ENCODE measurements at places on chromosomes 4 and X.

DNA sequence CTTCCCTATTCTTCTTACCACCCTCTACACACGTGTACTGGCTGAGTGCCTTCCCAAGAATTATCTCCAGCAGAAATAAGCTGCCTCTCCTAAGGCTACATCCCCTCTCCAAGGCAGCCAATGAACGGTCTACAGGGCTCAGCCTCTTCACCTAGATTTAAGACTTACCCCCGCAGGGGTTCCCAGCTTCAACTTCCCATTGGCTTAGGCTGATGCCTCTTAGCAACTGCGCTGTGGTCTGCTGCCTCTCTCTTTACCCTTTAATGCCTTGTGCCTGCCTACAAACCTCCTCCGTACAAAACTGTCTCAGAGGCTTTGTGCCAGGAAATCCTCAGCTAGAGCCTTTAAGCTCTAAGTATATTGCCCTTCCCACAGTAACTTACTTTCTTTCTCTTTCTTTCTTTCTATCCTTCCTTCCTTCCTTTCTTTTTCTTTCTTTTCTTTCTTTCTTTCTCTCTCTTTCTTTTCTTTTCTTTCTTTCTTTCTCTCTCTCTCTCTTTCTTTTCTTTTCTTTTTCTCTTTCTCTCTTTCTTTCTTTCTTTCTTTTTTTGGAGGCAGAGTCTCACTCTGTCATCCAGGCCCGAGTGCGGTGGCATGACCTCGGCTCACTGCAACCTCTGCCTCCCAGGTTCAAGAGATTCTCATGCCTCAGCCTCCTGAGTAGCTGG is 15.1 kb upstream of the PIGA start:
- DNase-seq, result no peak

- DNase-seq, result no peak
Observed at GRCh38 chr4:164977243-164978164, at the start of gene TRIM61. TSS of gene TRIM61 (minus strand) at chr4:164977657. CDS start at chr4:164970002, 7,655 bp downstream.

GRCh38 chr4:17347445-17347844 is 164.4 kb downstream of the QDPR start:
- DNase-seq, result no peak

- no peak for DNase-seq
Observed at GRCh38 chr4:17336524-17336961, 175.3 kb downstream of the QDPR start.

- DNase-seq, result no peak
Observed at GRCh38 chr4:113449410-113449974, 312.0 kb downstream of the CAMK2D start.

- peak; percentile 63 for DNase-seq
Observed at GRCh38 chr4:121155893-121156292, 8.2 kb downstream of the TNIP3 start.

DNA sequence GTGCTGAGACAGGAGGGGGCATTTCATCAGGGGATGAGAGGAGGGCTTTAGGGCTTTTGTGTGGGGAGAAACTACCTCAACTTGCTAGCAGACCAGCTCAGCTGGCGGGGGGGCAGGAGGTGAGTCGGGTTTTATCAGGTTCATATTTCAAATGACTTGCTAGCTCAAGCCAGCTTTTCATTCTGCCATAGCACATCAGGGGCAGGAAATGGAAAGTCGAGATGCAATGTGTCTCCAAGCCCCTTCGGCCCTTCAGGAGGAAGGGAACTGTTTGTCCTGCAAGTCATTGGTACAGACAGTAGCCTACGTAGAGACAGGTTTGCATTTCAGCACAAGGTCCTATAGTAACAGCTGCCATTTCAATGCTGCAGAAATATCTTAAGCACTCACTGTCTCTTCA is 194.1 kb downstream of the PTTG2 start:
- no peak for DNase-seq

GRCh38 chr4:85938062-85938461 is 421.8 kb downstream of the MAPK10 start:
- no peak for DNase-seq

GRCh38 chr4:138188406-138189084 is 53.6 kb downstream of the SLC7A11 start:
- DNase-seq, result no peak

Measured in RCC 7860 (cell line).